ENCODE measurements at places on chromosomes 5 and 9.
A peak's percentile ranks its signal among the peaks of the same experiment; 100 is the strongest.

GRCh38 chr9:96423985-96424336 lies 5.8 kb upstream of the ZNF367 start:
- no peak for DNase-seq

GRCh38 chr9:123941524-123942070 lies 11.7 kb upstream of the DENND1A start:
- no peak for DNase-seq

- DNase-seq: no peak
These were observed 46.3 kb upstream of the MARCHF11 start for GRCh38 chr5:16225927-16226326.

- no peak for DNase-seq
These were observed 53.3 kb downstream of the PRDM6 start for GRCh38 chr5:123142206-123142915.

GRCh38 chr5:178331491-178331996 lies 98.9 kb upstream of the PHYKPL start:
- DNase-seq: no peak

- DNase-seq: no peak
These were observed 73.0 kb upstream of the SLC25A51 start for GRCh38 chr9:37976714-37977477.

- peak; percentile 54 for DNase-seq
These were observed 1.3 kb upstream of the ANKRD18A start for GRCh38 chr9:38621434-38622287.

GRCh38 chr9:121369595-121370265 lies at the start of gene STOM:
STOM (minus strand) TSS chr9:121370250; CDS start chr9:121370187, 63 bp downstream.
- DNase-seq: no peak

- DNase-seq: no peak
These were observed 28.3 kb downstream of the RAI14 start for GRCh38 chr5:34684281-34684979.

GRCh38 chr9:137724818-137725240 lies 106.0 kb downstream of the EHMT1 start:
- DNase-seq: no peak

GRCh38 chr9:137149942-137150616 lies 11.1 kb downstream of the GRIN1 start:
- no peak for DNase-seq

DNA sequence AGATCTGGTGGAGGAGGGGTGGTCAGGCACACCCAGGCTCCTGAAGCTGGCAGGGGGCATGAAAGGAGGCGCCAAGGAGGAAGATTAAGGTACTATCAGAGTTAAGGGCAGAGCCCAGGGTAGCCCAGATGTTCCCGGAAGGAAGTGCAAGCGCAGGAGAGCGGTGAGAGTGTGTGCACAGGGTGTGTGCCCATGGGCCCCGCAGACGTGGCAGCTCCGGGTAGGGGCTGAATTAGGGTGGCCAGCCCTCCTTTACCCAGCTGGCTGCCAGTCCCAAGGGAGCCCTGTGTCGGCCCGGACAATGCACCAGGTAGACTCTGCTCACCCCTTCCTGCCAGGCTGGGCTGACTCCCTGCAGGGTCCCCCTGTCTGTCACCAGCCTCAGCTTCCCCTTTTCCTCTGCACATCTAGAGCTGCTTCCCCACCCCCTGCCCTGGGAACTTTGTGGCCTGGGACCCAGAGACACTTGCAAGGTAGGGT lies at the start of gene SMIM33:
SMIM33 (plus strand) TSS at position 184 of the 480 bp plus-strand sequence; CDS start at position 302, 118 bp downstream.
- peak; percentile 62 for DNase-seq

DNA sequence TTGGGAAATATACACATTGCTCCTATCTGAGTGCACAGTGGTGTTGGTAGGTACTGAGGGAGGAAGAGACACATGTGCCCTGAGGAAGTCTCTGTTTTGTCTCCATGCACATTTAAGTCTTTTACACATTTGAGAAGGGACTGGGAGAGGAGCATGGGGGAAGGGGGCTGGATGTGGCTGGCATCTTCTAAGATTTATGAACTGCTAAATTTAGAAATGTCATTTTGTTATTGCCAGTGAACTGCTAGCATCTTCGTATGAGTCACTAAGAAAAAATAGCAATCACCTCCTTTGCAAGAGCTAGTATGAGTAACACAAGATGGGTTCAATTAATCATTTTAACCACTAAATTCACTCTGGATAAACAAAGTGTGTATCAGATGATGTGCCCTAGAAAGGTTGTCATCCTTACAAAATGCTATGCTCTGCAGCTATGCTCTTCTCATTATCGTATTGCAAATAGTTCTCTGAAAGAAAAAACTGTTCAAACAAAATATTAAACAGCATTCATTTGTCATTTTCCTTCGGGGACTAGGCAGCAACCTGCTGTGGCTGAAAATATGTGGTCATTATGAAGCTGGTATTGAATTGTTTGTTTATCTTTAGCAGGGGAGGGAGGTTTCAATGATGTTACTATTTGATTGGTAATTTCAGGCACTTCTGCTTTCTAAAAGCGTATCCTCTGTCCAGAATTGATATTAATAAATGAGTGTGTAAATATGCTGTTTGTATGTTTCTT lies 236.5 kb downstream of the DMRTA1 start:
- DNase-seq: peak; percentile 30

DNA sequence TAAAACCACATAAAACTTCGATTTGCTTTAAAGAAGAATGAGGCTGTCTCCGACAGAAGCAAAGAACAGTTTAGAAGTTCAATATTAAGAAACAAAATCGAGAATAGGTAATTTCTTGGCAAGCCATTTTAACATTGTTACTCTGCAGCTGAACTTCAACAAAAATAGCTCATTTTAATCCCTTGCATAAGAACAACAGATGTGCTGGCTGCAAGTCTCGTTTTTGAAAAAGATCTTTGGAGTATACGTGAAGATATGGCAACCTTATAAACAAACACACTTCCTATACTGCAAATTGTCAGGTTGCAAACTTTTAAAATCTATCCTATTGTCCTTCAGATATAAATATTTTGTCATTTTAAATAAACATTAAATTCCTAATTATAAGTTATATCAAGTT lies 71.5 kb downstream of the FBN2 start:
- no peak for DNase-seq

GRCh38 chr5:88761269-88761850 lies 121.6 kb downstream of the MEF2C start:
- DNase-seq: no peak

DNA sequence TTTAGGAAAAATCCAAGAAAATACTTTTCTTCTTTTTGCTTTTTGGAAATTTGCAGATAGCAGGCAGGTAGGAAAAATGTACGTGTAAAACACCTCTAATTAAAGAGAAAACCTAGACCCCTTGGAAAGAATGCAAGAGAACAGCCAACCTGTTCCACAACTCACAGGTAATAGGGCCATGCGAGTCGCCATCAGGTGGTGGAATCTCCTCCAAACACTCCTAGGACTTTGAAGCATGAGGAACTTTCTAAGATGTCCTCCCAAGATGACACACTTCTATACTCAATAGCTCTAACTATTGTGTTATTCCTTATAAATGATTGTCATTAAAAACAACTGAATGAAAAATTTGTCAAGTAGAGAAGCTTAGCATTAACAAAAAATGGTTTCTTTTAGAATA lies 174.0 kb downstream of the TMC1 start:
- DNase-seq: no peak

DNA sequence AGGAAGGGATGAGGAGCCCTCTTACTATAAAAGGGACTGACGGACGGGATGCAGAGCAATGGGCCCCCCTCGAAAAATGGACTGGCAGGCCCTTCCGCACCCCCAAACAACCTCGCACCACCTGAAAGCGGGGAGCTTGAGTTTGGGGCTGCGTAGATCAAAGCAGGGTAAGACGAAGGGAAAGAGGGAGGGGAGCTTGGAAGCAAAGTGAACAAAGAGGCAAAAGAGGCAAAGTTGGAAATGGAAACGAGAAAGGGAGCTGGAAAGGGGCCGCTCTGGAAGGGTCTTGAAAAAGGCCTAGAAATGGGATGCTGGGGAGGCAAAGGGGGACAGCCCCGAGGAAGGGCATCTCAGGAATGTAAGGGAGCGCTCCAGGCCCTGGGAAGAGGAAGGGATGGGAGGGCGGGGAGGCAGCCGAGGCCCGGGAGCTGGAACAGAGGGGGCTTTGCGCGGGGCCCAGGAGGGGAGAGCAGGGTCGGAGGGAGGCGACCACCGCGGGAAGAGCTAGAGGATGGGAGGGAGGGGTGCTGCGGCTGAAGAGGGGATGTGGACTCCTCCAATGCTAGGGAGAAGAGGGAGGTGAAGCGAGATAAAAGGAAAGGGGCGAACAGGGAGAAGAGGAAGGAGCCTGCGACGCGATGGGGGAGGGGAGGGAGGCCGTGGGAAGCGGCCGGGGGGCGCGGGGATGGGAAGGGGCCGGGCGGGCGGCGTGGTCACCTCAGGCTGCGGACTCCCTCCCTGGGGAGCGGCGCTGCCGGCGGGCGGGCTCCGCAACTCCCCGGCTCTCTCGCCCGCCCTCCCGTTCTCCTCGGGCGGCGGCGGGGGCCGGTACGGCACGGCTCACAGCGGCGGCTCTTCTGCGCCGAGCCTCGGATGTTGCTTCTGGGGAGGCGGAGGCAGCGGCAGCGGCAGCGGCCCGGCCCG lies 577 bp downstream of the RNF145 start:
- peak; percentile 32 for DNase-seq

- DNase-seq: no peak
These were observed 435 bp downstream of the ZNF189 start for GRCh38 chr9:101398930-101399642.

- DNase-seq: no peak
These were observed 674 bp downstream of the LHFPL2 start for GRCh38 chr5:78647838-78648358.

DNA sequence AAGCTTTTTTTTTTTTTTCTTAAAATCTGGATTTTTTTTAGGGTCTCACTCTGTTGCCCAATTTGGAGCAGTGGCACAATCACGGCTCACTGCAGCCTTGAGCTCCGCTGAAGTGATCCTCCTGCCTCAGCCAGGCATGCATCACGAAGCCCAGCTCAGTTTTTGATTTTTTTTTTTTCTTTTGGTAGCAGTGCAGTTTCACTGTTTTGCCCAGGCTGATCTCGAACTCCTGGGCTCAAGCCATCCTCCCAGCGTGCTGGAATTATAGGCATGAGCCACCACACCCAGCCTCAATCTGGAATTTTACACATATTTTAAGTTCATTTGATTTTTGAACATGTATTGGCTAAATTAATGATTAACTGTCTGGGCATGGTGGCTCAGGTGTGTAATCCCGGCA lies 36.3 kb downstream of the TRIO start:
- DNase-seq: no peak

DNA sequence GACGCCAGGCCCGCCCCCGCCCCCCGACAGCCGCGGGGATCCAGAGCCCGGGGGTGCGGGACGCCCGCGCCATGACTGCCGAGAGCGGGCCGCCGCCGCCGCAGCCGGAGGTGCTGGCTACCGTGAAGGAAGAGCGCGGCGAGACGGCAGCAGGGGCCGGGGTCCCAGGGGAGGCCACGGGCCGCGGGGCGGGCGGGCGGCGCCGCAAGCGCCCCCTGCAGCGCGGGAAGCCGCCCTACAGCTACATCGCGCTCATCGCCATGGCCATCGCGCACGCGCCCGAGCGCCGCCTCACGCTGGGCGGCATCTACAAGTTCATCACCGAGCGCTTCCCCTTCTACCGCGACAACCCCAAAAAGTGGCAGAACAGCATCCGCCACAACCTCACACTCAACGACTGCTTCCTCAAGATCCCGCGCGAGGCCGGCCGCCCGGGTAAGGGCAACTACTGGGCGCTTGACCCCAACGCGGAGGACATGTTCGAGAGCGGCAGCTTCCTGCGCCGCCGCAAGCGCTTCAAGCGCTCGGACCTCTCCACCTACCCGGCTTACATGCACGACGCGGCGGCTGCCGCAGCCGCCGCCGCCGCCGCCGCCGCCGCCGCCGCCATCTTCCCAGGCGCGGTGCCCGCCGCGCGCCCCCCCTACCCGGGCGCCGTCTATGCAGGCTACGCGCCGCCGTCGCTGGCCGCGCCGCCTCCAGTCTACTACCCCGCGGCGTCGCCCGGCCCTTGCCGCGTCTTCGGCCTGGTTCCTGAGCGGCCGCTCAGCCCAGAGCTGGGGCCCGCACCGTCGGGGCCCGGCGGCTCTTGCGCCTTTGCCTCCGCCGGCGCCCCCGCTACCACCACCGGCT lies 1.0 kb downstream of the FOXE1 start:
- peak; percentile 77 for DNase-seq

- peak; percentile 58 for DNase-seq
These were observed 857 bp downstream of the ADAM19 start for GRCh38 chr5:157574456-157575380.

GRCh38 chr5:116528519-116529234 lies 45.9 kb downstream of the SEMA6A start:
- DNase-seq: no peak

DNA sequence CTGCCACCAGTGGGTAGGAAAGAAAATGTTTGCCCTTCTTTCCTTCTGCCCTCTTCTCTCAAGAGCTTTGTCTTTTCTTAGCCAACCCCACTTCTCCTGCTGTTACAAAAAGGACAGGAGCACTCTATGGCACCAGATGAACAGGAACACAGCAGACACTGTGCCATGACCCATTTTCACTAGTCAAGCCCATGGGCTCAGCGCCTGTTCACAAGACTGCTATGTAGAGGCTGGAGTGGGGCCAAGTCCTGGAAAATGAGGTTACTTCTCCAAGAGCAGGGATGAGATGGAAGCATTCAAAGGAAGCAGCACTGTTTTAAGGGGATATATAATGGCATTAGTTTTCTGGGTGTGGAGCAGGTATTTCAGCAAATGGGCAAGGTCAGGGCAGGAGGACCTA lies 46.8 kb upstream of the GRAMD2B start:
- DNase-seq: no peak

GRCh38 chr5:18736051-18736398 lies 1101.8 kb downstream of the TAF11L14 start:
- DNase-seq: no peak

GRCh38 chr5:55509796-55510522 lies 24.8 kb downstream of the PLPP1 start:
- DNase-seq: no peak

DNA sequence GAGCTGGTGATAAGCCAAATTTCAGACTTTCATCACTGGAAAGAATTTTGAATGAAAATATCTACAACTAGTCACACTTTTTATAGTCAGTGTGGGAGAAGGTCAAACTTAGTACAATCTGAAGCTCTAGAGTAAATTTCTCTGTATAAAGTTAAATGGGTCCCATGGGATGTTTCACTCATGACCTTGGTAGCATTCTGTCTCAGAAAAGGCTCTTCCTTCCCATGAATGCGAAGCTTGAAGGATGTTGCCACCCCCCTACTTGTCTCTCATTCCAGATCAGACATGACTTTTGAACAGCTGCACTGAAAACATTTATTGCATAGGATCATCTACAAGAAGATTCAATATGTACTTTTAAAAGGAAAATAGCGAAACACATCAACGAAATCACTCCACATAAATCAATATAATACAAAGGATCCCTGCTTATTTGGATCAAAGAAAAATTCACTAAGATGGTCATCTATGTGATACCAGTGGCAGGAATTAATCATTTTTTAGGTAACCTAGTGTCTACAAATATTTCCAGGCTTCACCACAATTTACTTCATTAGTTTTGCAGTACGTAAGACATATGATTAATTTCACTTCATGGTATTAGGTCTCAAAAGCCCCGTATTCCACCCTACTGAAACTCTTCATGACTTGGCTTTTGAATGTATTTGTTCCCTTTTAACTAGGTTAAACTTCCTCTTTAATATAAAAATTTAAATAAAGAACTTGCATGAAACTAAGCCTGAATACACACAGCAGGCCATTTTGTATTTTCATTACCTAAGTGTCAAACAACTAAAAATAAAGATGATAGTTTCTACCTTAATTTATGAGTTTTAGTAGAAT lies 4.4 kb downstream of the ST8SIA4 start:
- DNase-seq: no peak

All from activated CD4-positive, alpha-beta T cell treated with anti-CD3 and anti-CD28 coated beads, Interleukin-2, Interleukin-6, amounts not matched to agents 100 ng/mL and 50 ng/mL, durations not matched to agents 16 hours and 8 hours (primary cell).